Lung microvascular endothelial cell (primary cell): ENCODE measurements at places on chromosomes 16 and 17. TPM values are rescaled to one million over a fixed set of nuclear protein-coding genes. Genes with fewer than 3 reads are reported as not detected.

- no peak for DNase-seq
These were observed 4.0 kb downstream of the NUPR1 start for GRCh38 chr16:28534542-28535373.

DNA sequence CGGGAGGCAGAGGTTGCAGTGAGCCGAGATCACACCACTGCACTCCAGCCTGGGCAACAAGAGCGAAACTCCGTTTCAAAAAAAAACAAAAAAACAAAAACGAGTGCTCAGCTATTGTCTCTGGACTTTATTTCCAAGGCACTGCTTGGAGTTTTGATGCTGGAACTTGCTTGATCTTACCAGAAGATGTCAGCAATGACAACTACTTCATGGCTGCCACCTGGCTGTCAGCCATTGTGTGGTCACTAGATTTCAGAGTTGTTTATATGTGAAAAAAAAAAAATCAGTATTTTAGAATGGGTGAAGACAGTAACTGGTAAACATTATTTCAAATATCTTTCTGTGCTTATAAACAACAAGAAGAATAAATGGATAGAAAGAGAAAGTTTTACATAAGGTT lies 26.3 kb upstream of the OR4D1 start:
- DNase-seq, result peak; percentile 19

DNA sequence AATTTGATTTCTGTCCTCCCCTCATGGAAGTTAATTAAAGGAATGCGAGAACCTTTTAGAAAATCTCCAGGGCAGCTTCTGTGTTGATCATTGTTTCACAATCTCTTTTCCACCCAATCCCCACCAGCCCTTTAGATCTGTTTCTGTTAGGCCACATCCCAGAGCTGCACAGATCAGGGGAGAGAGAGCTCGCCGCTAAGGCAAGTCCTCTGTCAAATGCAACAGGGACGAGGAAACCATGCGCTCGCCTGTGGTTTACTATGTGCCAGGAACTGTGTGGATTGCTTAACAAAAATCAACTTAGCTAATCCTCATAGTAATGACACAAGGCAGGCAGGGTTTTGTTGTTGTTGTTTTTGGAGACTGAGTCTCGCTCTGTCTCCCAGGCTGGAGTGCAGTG lies 115.4 kb downstream of the SALL1 start:
- no peak for DNase-seq

- no peak for DNase-seq
These were observed 53.3 kb upstream of the FASN start for GRCh38 chr17:82151106-82151957.

DNA sequence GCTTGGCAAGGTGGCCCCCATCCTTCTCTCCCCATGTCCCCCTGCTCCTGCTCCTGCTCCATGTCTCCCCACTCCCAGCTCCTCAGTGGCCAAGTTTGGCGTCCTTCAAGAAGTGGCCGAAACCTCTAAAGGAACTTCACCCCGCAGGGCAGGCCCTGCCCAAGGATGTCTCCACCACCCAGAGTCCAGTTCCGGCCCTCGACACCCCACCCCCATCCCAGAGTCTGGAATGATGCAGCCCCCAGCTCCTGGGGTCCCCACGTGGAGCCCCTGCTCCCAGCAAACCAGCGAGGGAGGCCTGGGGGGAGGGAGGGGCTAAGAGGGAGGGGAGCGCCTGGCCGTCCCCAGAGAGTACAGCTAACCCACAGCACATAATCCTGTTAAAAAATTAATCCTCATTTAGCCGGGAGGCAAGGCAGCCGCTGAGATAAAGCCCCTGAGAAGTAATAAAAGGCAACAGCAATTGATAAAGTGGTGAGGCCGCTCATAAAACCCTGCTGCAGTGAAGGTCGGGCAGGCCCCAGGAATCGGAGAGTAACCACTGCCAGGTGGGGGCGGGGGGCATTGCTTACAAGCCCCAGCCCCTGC lies 9.9 kb upstream of the ENPP7 start:
- DNase-seq, result no peak

DNA sequence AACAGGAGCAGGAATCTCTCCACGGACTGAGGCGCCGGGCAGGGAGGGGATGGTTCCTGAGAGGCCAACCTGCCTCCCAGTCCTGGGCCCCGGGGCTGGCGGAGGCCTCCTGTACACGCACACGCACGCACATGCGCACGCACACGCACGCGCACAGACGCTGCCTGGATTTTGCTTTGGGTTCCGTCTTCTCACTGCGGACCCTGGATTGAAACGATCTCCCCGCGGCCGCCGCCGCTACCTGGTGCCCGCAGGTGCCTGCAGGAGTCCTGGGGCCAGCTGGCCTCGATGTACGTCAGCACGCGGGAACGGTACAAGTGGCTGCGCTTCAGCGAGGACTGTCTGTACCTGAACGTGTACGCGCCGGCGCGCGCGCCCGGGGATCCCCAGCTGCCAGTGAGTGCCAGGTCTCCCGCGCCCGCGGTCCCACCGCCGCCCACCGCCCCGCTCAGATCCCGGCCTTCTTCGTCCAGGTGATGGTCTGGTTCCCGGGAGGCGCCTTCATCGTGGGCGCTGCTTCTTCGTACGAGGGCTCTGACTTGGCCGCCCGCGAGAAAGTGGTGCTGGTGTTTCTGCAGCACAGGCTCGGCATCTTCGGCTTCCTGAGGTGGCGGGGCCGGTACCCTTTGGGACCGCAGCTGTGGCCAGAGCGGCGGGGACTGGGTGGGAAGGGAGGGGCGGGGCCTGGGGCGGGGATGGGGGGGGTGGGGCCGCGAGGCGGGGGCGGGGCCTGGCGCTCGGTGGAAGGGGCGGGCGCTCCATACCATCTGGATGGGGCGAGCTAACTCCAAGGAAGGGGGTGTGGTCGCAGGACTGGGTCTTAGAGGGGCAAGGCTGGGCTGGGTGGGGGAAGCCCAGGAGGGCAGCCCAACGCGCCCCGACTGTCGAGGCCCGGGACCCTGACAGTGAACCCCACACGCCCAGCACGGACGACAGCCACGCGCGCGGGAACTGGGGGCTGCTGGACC lies 12.3 kb downstream of the CES4A start:
- peak; percentile 46 for DNase-seq

The CTF1 gene
- total RNA-seq, result 0.22 and 0.40 TPM in 2 replicates

- DNase-seq, result no peak
These were observed 22.8 kb downstream of the COTL1 start for GRCh38 chr16:84595052-84595481.

GRCh38 chr16:82911925-82912324 lies 285.2 kb downstream of the CDH13 start:
- no peak for DNase-seq

- no peak for DNase-seq
These were observed 4.5 kb downstream of the TBX4 start for GRCh38 chr17:61456688-61457225.

GRCh38 chr17:28547623-28548416 lies 4.6 kb downstream of the UNC119 start:
- DNase-seq, result peak; percentile 78

DNA sequence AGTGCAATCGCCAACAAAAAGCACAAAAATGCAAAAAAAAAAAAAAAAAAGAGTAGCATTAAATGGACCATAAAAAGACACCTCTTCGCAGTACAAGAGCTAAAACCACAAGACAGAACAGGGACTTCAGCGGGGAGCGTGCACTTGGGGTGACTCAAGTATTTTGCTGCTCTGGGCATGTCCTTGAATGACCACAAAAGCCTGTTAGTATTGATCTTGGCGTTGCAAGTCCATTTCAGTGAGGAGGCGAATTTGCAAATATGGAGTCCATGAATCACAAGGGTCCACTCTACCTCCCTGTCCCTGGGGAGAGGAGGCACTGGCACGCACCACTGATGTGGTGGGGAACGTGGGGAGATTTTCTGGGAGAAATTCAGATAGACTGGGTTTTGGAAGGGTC lies 78.9 kb downstream of the CNGB1 start:
- DNase-seq, result no peak

The PDILT gene
- total RNA-seq, result not detected in 2 replicates

The FN3KRP gene
- total RNA-seq, result 9.1 and 10.5 TPM in 2 replicates

DNA sequence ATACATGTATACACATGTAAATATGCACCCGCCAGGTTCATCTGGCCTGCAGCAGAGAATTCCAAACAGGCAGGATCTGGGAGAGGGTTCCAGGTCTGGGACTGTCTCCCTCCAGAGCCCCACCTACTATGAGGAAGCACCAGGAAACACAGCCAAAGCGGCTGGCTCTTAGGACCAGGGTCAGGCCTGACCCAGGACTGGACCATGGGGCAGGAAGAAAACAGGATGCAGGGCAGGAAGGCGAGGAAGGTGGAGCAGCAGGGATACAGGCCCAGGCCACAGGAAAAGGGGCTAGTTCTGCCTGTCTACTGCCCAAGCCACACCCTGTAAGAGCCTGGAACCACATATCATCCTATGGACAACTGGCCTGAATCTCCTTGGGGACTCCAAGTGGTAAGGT lies 2.2 kb downstream of the HID1 start:
- DNase-seq, result peak; percentile 71

GRCh38 chr17:20092973-20093626 lies 83.9 kb downstream of the SPECC1 start:
- DNase-seq, result no peak

The NACA2 gene
- total RNA-seq, result not detected in 2 replicates

The ABCC6 gene
- under 0.01 and 0.44 TPM in 2 replicates for total RNA-seq

- DNase-seq, result no peak
These were observed 27.3 kb upstream of the SMG1 start for GRCh38 chr16:18953547-18953946.

GRCh38 chr17:75808905-75809621 lies 24.5 kb downstream of the UNK start:
- no peak for DNase-seq

The KRT34 gene
- not detected in 2 replicates for total RNA-seq

DNA sequence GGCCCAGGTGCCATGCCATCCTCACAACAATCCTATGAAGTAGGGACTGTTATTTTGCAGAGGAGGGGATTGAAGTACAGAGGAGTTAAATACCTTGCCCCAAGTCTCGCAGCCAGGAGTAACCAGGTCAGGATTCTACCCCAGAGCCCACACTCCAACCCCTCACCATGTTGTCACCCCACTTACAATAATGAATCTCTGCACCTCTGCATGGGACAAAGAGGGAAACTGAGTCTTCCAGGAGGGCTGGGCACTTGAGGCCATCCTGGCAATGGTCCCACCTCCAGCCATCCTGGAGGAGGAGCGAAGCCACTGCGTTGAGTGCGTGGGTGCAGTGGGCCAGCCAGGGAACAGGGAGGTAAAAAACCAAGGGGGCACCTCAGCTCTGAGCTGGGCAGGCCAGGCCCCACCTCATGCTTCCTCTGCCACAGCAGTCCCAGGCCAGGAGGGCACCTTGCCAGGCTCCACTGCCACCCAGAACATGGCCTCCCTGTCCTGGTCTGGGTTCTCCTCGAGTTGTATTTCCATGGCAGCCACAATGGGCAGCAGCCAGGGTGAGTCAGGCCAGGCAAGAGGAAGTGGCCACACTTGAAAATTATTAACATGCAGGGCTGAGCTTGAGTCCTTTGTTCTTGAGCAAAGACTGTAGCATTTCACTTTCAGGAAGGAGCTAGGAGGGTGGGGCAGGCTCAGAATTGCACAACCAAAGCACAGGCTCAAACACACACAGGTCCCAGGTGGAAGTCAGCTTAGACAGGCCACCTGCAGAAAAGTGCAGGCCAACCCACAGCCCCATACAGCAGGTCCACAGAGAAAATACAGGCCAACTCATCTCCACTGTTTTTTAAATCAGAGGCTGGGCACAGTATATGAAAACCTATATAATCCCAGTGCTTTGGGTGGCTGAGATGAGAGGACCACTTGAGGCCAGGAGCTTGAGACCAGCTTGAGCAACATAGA lies 52.1 kb downstream of the CUEDC1 start:
- DNase-seq, result peak; percentile 55
